Osteoblast (primary cell): ENCODE measurements at places on chromosomes 11 and 22.

DNA sequence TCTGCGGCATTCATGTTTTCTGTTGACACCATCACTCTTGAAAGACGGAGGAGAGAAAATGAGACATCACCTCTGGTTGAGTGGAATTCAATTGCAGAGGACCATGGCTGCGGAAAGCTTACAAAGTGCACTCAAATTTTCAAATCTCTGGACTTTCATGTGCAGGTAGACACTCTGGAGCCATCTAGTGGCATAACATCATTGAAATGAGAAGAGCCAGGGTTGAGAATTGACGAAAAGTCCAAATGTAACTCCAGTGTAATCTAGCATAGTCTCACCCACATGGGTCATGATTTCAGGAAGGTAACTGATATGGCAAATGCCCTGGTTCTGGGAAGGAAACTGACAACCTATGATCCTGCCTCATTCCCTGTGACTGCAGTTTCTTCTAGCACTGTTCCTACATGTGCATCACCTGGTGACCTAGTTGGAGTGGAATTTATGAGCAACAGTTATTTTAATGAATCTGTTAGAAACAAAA, 687.8 kb downstream of the KCNA4 start:
- peak; percentile 42 for DNase-seq

GRCh38 chr11:36193721-36194120, 95.5 kb downstream of the COMMD9 start:
- no peak for DNase-seq

- DNase-seq = peak; percentile 61
Measured at GRCh38 chr11:72826191-72826941, 12.2 kb downstream of the ATG16L2 start.

DNA sequence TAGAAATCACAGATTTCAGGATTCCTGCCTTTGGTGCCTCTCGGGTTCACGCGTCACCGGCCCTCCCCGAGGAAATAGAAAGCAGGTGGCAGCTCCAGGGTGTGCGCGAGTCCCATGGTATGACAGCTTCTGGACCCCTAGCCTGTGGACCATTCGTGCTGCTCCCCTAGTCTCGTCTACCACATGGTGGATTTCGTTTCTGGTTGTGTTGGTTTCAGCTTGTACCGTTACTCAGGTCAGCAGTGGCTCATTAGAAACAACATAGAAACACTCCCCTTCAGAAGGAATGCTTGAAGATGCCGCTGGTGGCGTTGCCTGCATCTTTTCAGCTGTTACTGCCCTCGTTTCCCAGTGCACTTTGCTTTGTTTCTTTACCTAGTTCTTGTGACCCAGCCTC, 700 bp downstream of the TTC17 start:
- no peak for DNase-seq

DNA sequence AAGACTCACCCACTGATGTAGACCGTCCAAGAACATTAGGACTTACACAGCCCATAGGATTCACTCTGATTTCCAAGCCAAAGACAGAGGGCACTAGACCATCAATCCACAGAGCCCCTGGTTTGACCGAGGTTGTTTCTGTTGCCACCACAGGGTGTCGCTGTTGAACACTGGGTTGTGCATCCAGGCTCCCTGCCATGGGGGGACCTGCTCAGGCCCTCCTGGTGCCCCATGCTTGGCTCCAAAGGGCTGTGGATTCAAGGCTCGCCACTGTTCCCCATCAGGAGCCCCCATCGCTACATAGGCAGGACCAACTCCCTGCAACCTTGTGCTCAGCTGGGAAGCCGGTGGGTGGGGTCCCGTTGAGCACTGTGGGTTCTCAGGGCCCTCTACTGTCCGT, 128.0 kb upstream of the ANO1 start:
- peak; percentile 62 for DNase-seq

- DNase-seq = no peak
Measured at GRCh38 chr11:109012991-109013390, 348.1 kb downstream of the DDX10 start.

- no peak for DNase-seq
Measured at GRCh38 chr11:121199516-121199915, 93.1 kb upstream of the SC5D start.

- no peak for DNase-seq
Measured at GRCh38 chr11:83046621-83047172, 25.0 kb downstream of the RAB30 start.
